ENCODE measurements at places on chromosomes 1 and 21.

- no peaks in the 10 kb centered on the region for H3K27me3 ChIP-seq
- H3K27ac ChIP-seq, result no peak overlapping the region
- peaks cover 3% of the 10 kb centered on the region for H3K4me1 ChIP-seq
- no peaks in the 10 kb centered on the region for H3K36me3 ChIP-seq
- no peak overlapping the region for H3K4me3 ChIP-seq
Measured at GRCh38 chr1:48943393-48943792, 166.7 kb upstream of the BEND5 start.

- no peaks in the 10 kb centered on the region for H3K27me3 ChIP-seq
- H3K36me3 ChIP-seq, result peaks cover 23% of the 10 kb centered on the region
- no peak for DNase-seq
Measured at GRCh38 chr1:8494681-8495080, 176.8 kb downstream of the SLC45A1 start.

GRCh38 chr1:160522136-160522535 lies 919 bp downstream of the SLAMF6 start:
- H3K27me3 ChIP-seq, result no peaks in the 10 kb centered on the region
- H3K36me3 ChIP-seq, result no peaks in the 10 kb centered on the region

DNA sequence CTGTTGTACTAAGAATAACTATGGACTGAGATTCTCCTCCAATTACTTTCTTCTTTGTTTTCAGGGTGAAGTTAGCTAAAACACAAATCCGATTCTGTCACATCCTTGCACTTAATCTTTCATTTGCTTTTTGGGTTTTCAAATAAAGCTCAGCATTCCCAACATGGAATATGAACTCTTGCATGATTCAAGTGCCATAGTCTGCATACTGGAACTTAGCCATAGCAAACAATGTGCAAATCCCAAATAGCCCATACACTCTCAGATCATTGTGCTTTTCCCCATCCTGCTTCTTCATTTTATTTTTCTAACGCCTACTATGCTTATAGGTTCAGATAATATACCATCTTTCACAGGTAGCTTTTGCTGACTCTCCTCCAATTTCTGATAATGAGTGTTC lies 455.8 kb upstream of the PRMT6 start:
- H3K4me3 ChIP-seq, result no peak overlapping the region
- no peaks in the 10 kb centered on the region for H3K4me1 ChIP-seq
- DNase-seq, result no peak
- H3K27ac ChIP-seq, result no peak overlapping the region

GRCh38 chr1:58994664-58995063 lies 210.8 kb upstream of the JUN start:
- no peak overlapping the region for H3K4me3 ChIP-seq
- no peak overlapping the region for H3K27ac ChIP-seq
- H3K4me1 ChIP-seq, result peaks cover 5% of the 10 kb centered on the region
